ENCODE measurements at places on chromosomes 7 and 10. TPM values are rescaled to one million over a fixed set of nuclear protein-coding genes. Genes with fewer than 3 reads are reported as not detected.

Gene PLOD3
- 58.9 TPM for total RNA-seq

Gene AP3M1
- 26.8 TPM for total RNA-seq

Gene PRSS37
- not detected for total RNA-seq

Gene PDK4
- 6.5 TPM for total RNA-seq

Gene LDB1
- total RNA-seq = 35.0 TPM

Gene DKK1
- total RNA-seq = 174 TPM

Gene SNX10
- 0.28 TPM for total RNA-seq

Gene ANKIB1
- total RNA-seq = 93.3 TPM

Gene CPVL
- total RNA-seq = 0.58 TPM

Gene SPDYE2B
- not detected for total RNA-seq

Gene GPNMB
- total RNA-seq = 50.5 TPM

Gene CELF2
- total RNA-seq = 6.7 TPM

Gene ITIH2
- not detected for total RNA-seq

Gene NEUROD6
- total RNA-seq = not detected

Gene NUTM2B
- 0.28 TPM for total RNA-seq

Gene GPR26
- not detected for total RNA-seq

Gene WNT8B
- not detected for total RNA-seq

Gene EMX2
- total RNA-seq = under 0.01 TPM

Gene SYT15
- total RNA-seq = under 0.01 TPM

Gene RINT1
- total RNA-seq = 16.9 TPM

Gene EBLN1
- not detected for total RNA-seq

Gene VENTX
- total RNA-seq = not detected

Gene ACSM6
- not detected for total RNA-seq

Gene FFAR4
- not detected for total RNA-seq

Gene ZNF467
- 0.77 TPM for total RNA-seq

Gene CPN1
- not detected for total RNA-seq

Gene ACTL6B
- not detected for total RNA-seq

Gene C10orf95
- not detected for total RNA-seq

Gene TLL2
- total RNA-seq = 0.28 TPM

Gene PNLIPRP3
- total RNA-seq = not detected

Gene ZNF282
- total RNA-seq = 16.1 TPM

Gene GPER1
- total RNA-seq = 3.1 TPM

Gene HOXA6
- 0.28 TPM for total RNA-seq

Gene MRC1
- 0.19 TPM for total RNA-seq

Gene CEP55
- total RNA-seq = 8.7 TPM
